ENCODE measurements at places on chromosomes 7 and 10.
A peak's percentile ranks its signal among the peaks of the same experiment; 100 is the strongest.

DNA sequence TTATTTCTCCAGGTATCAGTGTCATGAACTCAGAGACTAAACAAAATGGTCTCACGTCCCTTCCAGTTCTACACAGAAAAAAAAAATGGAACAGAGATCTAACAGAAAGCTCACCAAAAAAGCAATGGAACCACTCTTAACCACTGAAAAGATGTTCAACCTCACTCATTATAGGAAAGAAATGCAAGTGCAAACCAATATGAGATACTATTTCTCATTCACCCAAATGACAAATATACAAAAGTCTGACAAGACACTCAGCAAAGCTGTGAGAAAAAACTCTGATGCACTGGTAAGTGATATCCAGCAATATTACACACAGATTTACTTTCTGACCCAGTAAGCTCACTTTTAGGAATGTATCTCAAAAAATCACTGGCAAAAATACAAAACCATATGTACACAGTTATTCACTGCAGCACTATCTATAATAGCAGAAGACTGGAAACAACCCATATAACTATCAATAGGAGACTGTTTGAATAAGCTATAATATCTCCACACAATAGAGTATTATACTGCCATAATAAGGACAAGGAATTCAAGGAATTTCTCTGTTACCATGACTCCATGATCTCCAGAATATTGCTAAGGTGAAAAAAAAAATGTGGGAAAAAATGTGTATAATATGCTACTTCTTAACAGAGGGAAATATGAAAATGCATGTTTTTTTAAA lies 36.6 kb downstream of the ABI1 start:
- DNase-seq, result no peak

DNA sequence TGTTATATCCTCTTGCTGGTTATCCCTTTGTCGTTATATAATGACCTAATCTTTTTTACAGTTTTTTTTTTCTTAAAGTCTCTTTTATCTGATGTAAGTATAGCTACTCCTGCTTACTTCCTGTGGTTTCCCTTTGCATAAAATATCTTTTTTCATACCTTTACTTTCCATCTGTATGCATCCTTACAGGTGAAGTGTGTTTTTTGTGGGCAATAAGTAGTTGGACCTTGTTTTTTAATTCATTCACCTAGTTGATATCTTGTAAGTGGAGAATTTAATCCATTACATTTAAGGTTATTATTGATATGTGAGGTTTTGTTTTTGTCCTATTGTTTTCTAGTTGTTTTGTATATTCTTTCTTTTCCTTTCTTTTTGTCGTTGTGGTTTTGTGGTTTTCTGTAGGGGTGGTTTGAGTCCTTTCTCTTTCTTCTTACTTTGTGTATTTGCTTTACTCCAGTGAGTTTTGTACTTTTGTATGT lies 168.6 kb downstream of the MLLT10 start:
- peak; percentile 43 for DNase-seq

DNA sequence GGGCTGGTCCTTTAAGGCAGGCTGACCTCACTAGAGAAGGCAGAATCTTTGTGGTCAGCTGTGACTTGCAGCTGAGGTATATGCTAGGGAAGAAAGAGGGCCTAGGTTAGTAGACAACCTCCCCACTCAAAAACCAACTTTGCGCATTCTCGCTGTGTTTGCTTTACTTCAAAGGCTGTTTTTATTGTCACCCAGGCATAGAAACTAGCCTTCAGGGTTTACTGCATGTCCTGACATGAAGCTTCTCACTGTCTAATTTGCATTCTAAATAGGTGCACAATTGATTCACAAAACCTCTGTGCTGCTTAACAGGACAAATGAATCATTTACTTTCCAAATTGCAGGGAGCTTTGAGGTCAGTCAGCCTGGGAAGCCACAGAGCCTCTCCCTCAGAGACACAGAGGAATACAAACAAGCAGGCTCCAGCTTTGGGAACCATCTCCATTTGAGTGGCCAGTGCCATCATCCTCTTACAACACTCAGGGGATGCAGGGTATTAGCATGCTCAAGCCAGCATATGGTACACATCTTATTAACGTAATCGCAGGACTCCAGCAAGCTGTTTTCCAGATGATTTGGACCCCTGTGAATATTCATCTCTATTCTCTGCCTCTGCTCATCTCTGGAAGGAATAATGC lies 596.4 kb upstream of the GHITM start:
- no peak for DNase-seq

- DNase-seq, result no peak
Observed at GRCh38 chr7:112350585-112350984, 99.7 kb upstream of the IFRD1 start.

DNA sequence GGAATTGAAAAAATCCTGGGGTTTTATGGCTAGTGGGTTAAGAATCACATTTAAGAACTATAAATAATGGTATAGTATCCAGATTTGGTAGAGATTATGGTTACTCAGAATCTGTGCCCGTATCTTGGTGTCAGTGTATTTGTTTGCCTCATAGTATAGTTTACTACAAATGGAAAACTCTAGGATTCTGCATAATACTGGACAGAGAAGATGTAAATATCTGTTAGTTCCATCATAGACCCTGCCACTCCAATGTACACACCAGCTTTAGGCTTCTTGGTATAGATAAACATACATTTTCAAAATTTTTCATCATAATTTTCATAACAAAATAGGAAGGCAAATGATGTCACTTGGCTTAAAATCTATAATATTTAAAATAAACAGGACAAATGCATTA lies 108.1 kb downstream of the CFTR start:
- DNase-seq, result no peak

- no peak for DNase-seq
Observed at GRCh38 chr7:156096771-156097538, 284.7 kb upstream of the SHH start.

GRCh38 chr7:130379532-130379920 lies 768 bp upstream of the CPA1 start:
- DNase-seq, result no peak

- DNase-seq, result no peak
Observed at GRCh38 chr7:72453471-72453870, 41.3 kb upstream of the CALN1 start.

DNA sequence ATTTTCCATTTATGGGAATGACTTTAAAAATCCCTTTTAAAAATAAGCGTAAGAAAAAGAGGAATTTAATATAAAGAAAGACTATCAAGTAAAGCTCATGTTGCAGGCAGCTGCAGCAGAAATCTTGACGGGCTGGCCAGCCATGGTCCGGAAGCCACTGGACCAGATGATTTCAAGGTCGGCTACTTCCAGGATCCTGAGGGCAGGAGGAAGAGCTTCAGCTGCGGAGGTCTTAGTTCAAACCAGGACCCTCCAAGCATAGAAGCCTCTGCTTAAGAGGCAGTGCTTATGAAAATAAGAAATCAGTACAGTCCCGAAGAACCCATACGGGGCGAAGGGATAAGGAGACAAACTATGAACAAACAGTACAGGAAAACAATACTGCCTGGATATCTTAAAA lies 220.2 kb upstream of the CELF2 start:
- DNase-seq, result no peak

DNA sequence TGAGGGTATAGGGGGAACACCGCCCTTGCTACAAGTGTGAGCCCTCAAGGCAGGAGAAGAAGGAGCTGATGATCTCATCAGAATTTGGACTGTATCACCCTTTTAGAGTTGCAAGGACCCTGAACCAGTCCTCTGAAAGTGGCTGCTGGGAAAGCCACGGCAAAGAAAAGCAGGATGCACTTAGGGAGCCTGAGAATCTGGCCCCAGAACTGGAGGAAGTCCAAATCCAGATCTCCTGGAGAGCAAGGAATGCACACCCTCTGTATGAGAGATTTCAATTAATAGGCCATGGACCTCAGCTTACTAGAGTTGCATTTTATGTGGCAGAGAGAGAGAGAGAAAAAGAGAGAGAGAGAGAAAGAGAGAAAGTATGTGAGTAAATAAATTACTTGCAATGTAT lies 662.9 kb downstream of the CCSER2 start:
- DNase-seq, result no peak

DNA sequence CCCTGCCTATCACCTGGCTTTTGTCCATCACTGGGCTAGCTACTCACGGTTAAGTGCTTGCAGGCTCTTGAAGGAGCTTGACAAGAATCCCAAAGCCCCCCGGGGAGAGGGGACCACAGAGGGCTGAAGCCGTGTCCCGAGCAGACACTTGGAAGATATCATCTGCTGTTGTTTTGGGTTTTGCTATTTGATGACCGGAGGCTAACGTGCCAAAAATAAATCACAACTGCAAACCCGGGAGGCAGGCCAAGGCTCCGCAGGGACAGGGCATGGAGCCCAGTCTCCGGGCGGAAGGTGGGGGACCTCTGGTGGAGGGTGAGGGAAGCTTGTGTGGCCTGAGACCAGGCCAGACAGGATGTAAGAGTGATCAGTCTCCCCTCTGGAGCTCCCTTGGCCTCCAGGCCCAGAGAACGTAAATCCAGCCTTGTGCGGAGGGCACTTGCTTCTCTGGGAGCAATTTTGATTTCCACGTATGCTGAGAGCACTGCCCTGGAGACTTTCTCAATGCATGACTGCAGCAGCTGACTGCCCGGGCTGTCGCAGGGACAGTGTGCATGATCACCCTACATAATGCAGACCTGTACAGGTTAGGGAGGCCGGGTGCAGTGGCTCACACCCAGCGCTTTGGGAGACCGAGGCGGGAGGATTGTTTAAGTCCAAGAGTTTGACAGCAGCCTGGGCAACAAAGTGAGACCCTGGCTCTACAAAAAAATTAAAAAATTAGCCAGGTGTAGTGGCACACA lies at the start of gene PHKG1:
TSS of gene PHKG1 (minus strand) at position 164 of the 743 bp plus-strand sequence. CDS start 4,011 bp downstream, outside the sequence.
- DNase-seq, result no peak

DNA sequence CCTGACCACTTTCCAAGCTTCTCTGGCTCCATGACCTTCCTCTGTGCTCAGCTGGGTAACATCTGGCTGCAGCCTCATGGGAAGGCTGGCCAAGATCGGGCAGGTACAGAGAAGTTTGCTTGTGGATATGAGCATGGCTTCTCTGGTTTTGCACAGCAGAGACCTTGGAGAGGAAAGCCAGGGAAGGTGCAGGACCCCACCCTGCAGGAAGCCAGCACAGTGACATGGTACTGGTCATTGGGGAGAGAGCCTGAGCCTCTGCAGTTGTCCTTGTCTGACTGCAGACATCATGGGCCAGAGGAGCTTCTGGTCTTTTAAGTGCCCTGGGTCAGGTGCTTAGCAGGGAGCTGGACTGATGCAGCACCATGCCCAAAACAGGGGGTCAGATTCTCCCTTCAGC lies 70.6 kb upstream of the LEP start:
- DNase-seq, result no peak

GRCh38 chr10:44888886-44889285 lies 22.3 kb upstream of the TMEM72 start:
- no peak for DNase-seq

GRCh38 chr10:49778197-49778596 lies 16.1 kb upstream of the OGDHL start:
- no peak for DNase-seq

- DNase-seq, result peak; percentile 72
Observed at GRCh38 chr7:131008840-131009711, 275.1 kb upstream of the KLF14 start.

GRCh38 chr10:61376908-61377368 lies 76.2 kb downstream of the TMEM26 start:
- DNase-seq, result no peak

- no peak for DNase-seq
Observed at GRCh38 chr7:82745820-82746219, 302.2 kb upstream of the CACNA2D1 start.

GRCh38 chr10:29140151-29140550 lies 148.7 kb upstream of the LYZL1 start:
- no peak for DNase-seq

- no peak for DNase-seq
Observed at GRCh38 chr7:105878746-105879605, 2.6 kb upstream of the ATXN7L1 start.

Data from activated CD4-positive, alpha-beta T cell treated with anti-CD3 and anti-CD28 coated beads, Interleukin-2, Interleukin-6, amounts not matched to agents 100 ng/mL and 50 ng/mL, durations not matched to agents 16 hours and 8 hours (primary cell).